ENCODE measurements at places on chromosomes 16 and 17.

DNA sequence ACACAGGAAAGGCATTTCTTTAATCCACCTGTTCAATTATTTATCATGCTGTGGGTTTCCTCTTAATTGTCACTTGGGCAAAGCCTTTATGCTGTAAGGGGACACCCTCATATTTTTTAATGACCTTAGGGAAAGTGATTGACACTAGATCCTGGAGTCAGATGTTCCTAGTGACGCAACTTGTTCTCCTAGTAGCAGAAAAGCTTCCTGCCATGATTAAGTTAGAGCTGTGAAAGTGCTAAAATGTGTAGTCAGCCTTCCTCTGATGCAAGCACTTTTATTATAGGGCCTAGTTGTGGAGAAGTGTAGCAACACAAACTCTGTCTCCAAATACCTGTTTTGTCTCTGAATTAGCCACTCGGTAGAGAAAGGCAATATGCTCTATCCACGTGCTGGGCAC lies 12.3 kb downstream of the TMEM100 start:
- DNase-seq: no peak

DNA sequence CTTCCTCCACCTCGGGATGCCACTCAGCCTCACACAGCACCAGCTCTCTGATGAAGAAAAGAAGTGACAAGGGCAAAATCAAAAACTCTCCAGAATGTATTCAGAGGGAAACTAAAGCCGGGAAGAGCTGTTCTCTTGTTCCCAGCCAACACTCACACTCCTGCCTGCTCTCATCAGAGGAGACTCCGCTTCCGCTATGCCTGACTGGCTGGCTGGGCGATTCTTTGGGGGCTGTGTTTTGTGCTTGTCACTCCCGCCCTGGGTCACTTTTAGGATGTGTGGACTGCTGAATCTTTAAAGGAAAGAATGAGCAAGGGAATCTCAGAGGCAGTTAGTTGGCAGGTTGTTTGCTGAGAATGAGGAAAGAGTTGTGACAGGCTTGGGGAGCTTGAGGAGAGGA lies 54.6 kb upstream of the TBX2 start:
- DNase-seq: no peak

GRCh38 chr16:50718761-50719400 lies 23.0 kb upstream of the CYLD start:
- DNase-seq: no peak

- no peak for DNase-seq
Observed at GRCh38 chr17:73820686-73821448, 176.6 kb upstream of the SDK2 start.

DNA sequence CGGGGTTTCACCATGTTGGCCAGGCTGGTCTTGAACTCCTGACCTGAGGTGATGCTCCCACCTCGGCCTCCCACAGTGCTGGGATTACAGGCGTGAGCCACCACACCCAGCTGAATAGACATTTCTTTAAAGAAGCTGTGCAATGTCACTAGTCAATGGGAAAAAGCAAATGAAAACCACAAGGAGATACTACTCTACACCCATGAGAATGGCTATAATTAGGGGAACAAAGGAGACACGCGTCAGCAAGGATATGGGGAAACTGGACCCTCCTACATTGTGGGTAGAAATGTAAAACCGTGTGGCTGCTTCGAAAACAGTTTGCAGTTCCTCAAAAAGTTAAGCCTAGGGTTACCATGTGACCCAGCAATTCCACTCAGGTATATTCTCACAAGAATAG lies 103.4 kb downstream of the VPS53 start:
- DNase-seq: no peak

GRCh38 chr16:767743-768235 lies 7.3 kb downstream of the MSLN start:
- DNase-seq: no peak

- DNase-seq: no peak
Observed at GRCh38 chr17:13353590-13353989, 248.1 kb downstream of the HS3ST3A1 start.

GRCh38 chr16:27449434-27450195 lies 47.6 kb downstream of the IL21R start:
- DNase-seq: no peak

GRCh38 chr17:82281502-82282238 lies 8.2 kb upstream of the CSNK1D start:
- no peak for DNase-seq

- DNase-seq: no peak
Observed at GRCh38 chr16:53913099-53913870, 209.3 kb downstream of the FTO start.

- no peak for DNase-seq
Observed at GRCh38 chr17:78378225-78379130, at the start of gene PGS1. Gene PGS1, plus strand, starts transcription at chr17:78378649. Its CDS starts 17 bp downstream, at chr17:78378666.

DNA sequence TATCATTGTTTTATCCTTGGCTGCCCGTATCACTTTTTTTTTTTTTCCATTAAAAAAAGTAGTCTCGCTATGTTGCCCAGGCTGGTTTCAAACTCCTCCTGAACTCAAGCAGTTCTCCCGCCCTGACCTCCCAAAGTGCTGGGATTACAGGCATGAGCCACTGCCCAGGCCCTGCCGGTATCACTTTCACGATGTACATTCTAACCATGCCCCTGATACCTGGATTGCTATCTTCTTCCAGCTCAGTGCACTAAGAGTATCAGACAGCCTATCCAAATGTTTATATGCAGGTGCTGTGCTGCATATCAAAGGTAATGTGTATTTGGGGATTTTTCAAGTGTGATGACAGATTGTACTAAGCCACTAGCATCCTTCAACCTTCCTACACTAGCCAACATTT lies 14.2 kb downstream of the MOSMO start:
- no peak for DNase-seq

DNA sequence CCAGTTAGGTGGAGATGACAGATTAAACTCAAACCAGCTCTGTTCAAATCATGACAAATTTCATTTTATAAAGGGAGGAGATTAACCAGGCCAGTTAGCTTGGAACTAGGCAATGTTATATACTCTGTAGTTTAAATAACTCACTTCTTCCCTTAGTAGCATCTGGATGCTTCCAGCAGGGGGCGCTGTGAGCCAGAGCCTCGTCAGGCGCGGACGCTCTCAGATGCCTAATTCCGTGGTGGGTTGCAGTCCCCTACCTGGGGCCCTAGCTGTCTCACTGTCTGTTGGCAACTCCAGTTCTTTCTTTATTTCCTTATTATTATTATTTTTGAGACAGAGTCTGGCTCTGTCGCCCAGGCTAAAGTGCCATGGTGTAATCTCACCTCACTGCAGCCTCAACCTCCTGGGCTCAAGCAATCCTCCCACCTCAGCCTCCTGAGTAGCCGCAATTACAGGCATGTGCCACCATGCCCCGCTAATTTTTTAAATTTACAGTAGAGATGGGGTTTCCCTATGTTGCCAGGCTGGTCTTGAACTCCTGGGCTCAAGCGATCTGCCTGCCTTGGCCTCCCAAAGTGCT lies 17.3 kb upstream of the WFDC1 start:
- no peak for DNase-seq

- no peak for DNase-seq
Observed at GRCh38 chr17:78163881-78164747, 4.3 kb upstream of the SYNGR2 start.

- no peak for DNase-seq
Observed at GRCh38 chr17:63309021-63309420, 137.1 kb downstream of the CYB561 start.

GRCh38 chr17:43574896-43575525 lies 28.9 kb upstream of the ETV4 start:
- DNase-seq: no peak

DNA sequence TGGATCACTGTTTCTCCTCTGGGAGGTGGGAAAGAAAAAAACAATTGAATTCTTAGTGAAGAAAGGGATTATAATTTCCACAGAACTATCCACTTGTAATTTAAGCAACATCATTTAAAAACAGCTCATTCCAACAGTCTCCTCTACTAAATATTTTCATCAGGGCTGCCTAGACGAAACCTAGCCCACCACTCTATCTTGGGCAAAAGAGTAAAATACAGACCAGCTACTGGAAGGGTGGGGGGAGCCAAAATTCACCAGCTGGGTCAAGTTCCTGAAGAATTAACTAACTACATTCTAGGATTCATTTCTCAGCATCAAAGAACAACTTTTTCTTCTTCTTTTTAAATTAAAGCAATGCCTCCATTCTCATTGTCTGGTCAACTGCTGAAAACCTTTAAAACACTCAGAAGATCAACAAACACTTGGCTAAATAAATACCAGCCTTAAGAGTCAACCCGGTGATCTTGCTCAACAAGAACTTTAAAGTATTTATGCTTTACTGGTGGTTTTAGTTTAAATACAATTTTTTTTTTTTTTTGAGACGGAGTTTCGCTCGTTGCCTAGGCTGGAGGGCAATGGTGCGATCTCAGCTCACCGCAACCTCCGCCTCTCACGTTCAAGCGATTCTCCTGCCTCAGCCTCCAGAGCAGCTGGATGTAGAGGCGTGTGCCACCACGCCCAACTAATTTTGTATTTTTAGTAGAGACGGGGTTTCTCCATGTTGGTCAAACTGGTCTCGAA lies 25.2 kb downstream of the KANSL1 start:
- no peak for DNase-seq

- DNase-seq: no peak
Observed at GRCh38 chr17:76565728-76566612, 19.7 kb downstream of the ST6GALNAC2 start.

DNA sequence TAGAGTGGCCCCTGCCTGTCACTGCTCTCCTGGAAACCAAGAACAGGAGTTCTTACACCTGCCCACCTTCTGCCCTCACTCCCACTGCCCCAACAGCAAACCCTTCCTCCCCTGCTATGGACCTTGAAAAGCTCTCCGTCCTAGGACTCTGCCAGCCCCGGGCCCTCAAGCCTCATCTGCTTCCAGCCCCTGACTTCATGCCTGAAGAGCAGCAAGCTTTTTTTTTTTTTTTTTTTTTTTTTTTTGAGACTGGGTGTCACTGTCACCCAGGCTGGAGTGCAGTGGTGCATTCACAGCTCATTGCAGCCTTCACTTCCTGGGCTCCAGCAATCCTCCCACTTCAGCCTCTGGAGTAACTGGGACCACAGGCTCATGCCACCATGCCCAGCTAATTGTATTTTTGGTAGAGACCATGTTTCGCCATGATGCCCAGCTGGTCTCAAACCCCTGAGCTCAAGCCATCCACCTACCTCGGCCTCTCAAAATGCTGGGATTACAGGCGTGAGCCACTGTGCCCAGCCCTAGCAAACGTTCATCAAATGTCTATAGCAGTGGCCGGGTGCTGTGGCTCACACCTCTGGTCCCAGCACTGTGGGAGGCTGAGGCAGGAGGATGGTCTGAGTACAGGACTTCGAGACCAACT lies 16.9 kb downstream of the CARHSP1 start:
- no peak for DNase-seq

DNA sequence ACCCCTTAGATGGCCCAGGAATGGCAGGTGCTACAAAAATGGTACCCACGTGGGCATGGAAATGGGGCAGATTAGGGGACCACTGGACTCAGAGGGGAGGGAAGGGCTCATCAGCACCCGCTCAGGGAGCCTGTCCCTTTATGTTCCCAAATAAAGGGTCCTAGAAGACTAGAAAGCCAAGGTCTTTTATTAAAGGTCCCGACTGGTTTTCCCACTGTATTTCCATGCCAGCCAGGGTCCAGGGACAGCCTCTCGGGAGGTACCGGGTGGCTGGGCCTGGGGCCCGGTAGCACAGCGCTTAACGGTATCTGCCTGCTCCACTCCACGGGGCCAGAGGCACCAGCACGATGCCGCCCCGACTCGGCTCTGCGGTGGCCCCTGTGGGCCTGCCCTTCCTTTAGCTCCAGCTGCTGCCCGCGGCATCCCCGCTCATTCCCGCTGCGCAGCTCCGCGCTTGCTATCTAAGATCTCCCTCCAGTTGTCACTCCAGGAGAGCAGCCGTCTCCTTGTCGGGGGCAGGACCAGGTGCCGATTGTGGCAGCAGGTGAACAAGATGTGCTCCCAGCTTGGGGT lies 1.4 kb downstream of the NT5C start:
- DNase-seq: no peak

DNA sequence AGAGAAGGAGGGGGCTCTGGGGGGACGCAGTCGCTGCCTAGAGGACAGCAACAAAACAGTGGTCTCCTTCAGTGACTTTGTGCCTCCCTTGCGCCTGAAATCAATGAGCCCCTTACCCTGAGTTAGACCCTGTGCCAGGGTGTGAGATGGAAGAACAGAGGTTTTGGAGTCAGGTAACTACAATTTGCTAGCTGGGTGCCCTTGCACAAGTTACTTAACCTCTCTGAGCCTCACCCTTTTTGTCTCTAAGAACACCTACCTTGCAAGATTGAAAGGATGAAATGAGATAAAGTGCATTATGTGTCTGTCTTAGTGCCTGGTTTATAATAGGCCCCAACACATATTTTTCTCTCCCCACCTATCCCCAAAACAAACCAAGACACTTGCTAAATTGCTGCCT lies 9.9 kb downstream of the RND2 start:
- DNase-seq: no peak
